Esophagus squamous epithelium (tissue), 5 donors: ENCODE measurements at places on chromosomes 16 and 17.

DNA sequence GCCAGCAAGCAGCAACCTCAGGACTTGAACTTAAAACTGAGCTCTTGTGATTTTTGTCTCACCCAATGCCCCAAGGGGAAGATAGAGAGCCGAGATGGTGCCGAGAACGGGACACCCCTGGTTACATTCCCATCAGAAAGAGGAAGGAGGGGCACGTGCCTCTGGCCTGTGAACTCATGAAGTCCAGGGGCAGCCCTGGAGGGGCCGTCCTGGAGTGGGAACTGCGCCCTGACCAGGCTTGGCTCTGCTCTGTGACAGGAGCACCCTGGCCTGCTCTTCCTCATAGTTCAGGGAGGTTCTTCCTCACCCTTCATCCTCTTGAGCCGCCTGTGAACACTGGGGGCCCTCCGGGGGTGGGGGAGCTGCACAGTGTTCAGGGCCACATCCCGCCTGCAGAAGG, 130.3 kb upstream of the FOXF1 start:
- DNase-seq = no peak

DNA sequence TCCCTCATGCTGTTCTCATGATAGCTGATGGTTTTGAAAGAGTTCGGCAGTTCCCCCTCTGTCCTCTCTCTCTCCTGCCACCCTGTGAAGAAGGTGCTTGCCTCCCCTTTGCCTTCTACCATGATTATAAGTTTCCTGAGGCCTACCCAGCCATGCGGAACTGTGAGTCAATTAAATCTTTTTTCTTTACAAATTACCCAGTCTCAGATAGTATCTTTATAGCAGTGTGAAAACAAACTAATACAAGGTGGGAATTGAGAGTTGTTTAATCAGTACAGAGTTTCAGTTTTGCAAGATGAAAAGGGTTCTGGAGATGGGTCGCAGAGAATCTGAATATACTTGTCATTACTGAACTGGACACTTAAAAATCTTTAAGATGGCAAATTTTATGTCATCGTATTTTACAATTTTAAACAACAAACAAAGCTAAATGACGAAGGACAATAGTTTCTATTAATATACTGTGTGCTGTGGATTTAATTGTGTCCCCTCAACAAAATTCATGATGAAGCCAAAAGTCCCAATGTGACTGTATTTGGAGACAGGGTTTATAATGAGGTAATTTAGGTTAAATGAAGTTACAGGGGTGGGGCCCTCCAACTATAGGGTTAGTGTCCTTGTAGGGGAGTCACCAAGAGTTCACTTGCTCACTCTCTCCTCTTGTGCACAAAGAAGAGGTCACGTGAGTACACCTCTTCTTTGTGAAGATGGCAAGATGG, 4.4 kb downstream of the MT3 start:
- DNase-seq = no peak

- no peak for DNase-seq
Observed at GRCh38 chr16:66199189-66199588, 167.3 kb upstream of the CDH5 start.

GRCh38 chr16:82260212-82260795, 90.3 kb upstream of the MPHOSPH6 start:
- no peak for DNase-seq

DNA sequence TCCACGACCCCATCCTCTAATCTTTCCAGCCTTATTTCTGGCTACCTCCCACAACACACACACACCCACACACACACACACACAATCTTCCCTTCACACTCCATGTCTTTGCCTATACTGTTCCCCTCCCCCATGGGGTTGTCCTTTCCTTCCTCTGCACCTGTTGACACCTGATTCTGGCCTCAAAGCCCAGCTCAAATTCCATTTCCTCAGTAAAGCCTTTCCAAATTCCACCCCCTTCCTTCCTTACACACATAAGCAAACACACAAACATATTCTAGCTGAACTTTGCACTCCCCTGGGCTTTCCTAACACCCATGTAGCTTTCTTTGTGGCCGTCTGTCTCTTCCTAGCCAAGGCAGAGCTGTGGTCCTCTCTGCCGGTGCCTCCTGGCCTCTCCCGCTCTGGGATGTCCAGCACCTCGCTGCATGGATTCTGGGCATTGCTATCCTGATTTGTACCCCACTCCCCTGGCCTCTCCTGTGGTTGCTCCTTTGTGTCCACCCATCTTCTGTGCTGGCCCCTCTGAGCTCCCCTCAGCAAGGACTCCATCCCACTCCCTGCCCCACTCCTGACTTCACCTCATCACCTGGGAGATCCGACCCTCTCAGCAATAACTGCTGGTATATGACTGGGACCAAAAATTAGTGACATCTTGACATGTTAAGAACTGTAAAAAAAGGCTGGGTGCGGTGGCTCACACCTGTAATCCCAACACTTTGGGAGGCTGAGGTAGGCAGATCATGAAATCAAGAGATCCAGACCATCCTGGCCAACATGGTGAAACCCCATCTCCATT, 8.4 kb upstream of the SRCIN1 start:
- DNase-seq = no peak

- no peak for DNase-seq
Observed at GRCh38 chr17:6568184-6568758, 11.9 kb upstream of the PITPNM3 start.

GRCh38 chr16:81003610-81004460, 2.9 kb downstream of the CMC2 start:
- no peak for DNase-seq

- DNase-seq = no peak
Observed at GRCh38 chr16:21264571-21265036, 13.5 kb downstream of the CRYM start.

DNA sequence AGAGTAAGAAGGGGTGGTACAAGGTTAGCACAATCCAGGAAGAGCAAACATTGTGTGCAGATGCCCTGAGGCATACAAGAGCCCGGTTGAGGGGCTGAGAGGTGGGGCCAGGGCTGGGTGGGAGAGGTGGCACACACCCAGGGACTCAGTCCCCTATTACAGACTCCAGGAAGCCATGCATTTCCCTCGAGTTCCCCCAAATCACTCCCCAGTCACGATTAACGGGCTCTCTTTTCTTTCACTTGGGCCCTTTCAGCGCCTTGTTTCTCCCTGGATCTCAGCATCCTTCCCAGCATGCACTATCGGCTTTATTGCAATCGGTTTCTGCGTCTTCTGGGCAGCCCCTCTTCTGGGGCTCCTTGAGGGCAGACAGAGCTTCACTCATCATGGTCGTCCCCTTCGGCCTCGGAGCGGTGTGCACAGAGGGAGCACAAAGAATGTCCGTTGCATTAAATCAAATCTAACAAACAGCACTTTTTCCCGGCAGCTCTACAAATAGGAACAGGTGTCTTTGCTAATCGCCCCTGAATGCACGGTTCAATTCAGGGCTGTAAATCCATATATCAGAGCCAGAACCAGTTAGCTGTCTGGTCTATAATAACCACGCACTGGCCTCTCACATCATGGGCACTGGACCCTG, 184.6 kb upstream of the HSBP1 start:
- no peak for DNase-seq
